Fibroblast of villous mesenchyme (primary cell): ENCODE measurements at places on chromosomes 2 and 18. TPM values are rescaled to one million over a fixed set of nuclear protein-coding genes. Genes with fewer than 3 reads are reported as not detected.

Gene SNORC
- total RNA-seq = 0.86 and 0.97 TPM in 2 replicates

Gene OR6B2
- not detected in 2 replicates for total RNA-seq

Gene C2orf92
- 2.6 and 6.0 TPM in 2 replicates for total RNA-seq

Gene NMUR1
- total RNA-seq = not detected in 2 replicates

GRCh38 chr2:206368933-206369569, 74.3 kb upstream of the ADAM23 start:
- no peak for DNase-seq

GRCh38 chr2:33380001-33380609, 96.3 kb upstream of the RASGRP3 start:
- no peak for DNase-seq

- DNase-seq = no peak
These were observed 387.1 kb downstream of the PTPRM start for GRCh38 chr18:7954238-7954637.

- DNase-seq = peak; percentile 94
These were observed 125.7 kb downstream of the HDAC4 start for GRCh38 chr2:239275044-239275685.

DNA sequence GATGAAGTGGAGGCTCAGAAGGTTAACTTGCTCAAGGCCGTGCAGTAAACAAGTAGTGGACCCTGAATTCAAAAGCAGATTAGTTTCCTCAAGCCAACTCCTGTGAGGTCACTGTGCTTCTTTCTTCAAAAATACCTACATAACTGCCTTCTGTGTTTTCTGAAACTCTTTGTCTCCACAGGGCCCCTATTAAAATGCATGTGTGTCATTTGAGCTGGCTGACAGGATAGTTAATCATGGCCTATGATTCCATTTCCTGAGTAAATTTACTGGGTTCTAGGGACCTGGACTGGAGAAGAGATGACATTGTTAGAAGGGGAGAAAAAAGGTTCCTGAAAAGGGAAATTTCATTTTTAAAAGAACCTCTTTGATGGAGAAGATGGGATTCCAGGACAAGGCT, 12.9 kb upstream of the DTNA start:
- DNase-seq = no peak

DNA sequence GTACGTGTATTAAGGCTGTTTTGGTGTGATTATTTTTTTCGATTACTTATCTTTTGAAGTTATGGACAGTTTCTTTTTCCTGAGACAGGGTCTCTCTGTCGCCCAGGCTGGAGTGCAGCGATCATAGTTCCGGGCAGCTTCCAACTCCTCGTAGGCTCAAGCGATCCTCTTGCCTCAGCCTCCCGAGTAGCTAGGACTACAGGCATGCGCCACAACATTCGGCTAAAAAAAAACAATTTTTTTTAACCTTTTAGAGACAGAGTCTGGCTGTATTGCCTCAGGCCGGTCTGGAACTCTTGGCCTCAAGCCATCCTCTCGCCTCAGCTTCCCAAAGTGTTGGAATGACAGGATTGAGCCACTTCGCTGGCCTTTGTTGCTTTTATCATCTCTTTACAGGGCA, 945 bp downstream of the HAT1 start:
- DNase-seq = peak; percentile 53
